ENCODE measurements at places on chromosomes 16 and 17.
A peak's percentile ranks its signal among the peaks of the same experiment; 100 is the strongest.

- DNase-seq, result no peak
Observed at GRCh38 chr17:16474012-16474725, 17.8 kb downstream of the LRRC75A start.

DNA sequence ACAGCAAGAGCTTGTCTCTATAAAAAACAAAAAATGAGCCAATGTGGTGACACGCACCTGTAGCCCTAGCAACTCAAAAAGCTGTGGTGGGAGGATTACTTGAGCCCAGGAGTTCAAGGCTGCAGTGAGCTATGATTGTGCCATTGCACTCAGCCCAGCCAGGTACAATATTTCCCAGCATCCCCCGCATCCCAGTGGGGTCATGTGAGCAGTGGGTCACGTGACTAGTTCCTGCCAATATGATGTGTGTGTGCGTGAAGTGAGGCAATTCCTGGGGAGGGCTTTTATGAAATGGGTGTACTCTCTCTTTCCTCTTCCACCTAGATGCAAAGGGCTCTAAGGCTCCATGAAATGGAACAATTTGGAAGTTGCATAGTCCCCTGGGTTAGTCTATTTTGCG lies 81.3 kb downstream of the GSG1L start:
- DNase-seq, result peak; percentile 20

DNA sequence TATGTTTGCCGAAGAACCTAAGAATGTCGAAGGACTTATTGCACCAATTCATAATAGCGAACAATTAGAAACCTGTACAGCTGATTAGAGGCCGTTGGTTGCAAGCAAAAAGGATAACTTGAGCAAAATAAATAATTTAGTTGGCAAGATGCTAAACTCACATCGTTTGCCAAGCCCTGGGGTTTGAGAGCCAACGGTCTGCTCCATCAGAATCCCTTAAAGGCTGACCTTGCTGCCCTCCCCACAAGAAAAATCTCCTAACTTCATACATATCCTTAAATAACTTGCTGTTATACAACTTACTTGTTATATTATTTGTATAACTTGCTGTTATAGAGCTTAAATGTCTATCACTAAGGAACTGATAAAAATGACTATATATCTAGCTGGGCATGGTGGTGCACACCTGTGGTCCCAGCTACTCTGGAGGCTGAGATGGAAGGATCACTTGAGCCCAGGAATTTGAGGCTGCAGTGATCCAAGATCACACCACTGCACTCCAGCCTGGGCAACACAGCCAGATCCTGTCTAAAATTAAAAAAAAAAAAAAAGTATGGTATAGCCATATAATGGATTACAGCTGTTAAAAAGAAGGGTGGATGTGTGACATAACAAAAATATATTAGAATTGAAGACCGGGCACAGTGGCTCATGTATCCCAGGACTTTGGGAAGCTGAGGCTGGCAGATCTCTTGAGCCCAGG lies 1.9 kb upstream of the TRIM37 start:
- DNase-seq, result no peak

DNA sequence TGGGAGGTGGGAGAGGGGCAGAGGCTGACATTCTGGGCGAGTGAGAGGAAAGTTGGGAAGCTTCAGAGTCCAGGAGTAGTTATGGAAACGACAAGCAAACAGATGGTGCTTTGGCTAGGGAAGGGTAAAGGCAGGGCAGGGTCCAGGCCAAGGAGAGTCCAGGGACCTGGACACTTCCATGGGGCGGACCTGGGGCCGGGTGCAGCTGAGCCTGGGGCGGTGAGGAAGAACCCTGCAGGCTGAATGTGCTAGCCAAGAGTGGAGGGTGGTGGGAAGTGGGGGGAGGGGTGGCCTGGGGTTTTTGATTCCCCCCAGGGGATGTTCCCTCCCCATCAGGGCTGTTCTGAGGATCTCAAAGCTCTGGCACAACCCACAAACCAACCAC lies 2.6 kb downstream of the PPP1R9B start:
- no peak for DNase-seq

GRCh38 chr16:31351942-31352325 lies 3.0 kb upstream of the ITGAX start:
- no peak for DNase-seq

GRCh38 chr16:71626018-71626857 lies at the start of gene MARVELD3:
Gene MARVELD3 (plus strand): TSS chr16:71626184. CDS start chr16:71626230, 46 bp downstream.
- DNase-seq, result no peak

DNA sequence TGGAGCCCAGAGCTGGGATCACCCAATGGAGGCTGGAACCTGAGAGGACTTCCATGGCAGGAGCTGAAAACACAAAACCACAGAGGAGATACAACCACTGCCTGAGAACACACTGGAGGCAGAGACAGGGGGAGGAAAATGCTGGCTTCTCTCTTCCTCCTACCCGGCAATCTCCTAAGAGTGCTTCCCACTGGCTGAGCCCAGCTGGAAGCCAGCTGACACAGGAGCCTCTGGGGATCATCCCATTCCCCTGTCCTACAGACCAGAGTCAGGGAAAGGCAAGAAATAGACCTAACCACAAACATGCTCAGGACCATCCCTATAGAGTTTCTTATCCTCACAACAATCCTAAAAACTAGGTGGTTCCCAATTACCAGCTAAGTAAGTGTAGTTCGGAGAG lies 112.4 kb upstream of the CDH5 start:
- DNase-seq, result no peak

- DNase-seq, result no peak
Observed at GRCh38 chr17:17525311-17525710, 29.1 kb upstream of the RASD1 start.

GRCh38 chr16:87789437-87790291 lies 23.9 kb upstream of the KLHDC4 start:
- DNase-seq, result no peak

- DNase-seq, result no peak
Observed at GRCh38 chr17:63430223-63430622, 15.9 kb downstream of the CYB561 start.

DNA sequence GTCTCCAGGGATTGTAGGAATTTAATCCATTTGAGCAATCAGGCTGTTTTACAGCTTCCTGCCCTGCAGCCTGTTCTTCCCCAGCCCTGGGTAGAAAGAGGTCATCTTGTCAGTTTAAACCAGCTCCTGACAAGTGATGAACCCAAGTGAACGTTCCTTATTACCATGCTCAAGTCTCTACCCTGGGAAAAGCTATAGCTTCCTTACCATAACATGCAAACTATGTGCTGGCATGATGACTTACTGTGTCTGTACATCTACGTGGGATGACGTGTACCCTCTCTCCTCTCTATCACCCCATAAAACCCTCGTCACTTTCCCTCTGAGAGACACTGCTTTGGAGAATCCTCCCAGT lies 452.2 kb downstream of the XYLT1 start:
- no peak for DNase-seq

GRCh38 chr17:40017422-40018080 lies 2.3 kb downstream of the CSF3 start:
- DNase-seq, result no peak

GRCh38 chr16:2236337-2237101 lies at the start of gene DNASE1L2:
Gene DNASE1L2 (plus strand): TSS chr16:2236444. CDS start chr16:2236817, 373 bp downstream.
- DNase-seq, result no peak

DNA sequence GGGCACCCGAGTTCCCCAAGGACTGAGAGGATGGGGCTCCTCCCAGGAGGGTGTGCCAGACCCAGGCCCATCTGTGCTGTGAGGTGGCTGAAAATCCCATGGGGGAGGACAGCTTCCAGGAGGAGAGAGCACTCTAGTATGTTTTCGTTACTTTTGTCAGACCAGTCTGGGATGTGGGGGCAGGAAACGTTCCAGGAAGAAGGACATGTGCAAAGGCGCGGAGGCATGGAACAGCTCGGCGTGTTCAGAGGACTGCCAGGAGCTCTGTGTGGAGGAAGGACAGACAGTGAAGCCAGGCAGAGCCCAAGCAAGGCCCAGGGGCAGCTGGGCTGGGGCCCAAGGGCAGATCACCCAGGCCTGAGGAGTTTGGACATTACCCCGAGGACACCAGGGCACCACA lies 7.0 kb downstream of the CA4 start:
- DNase-seq, result no peak

DNA sequence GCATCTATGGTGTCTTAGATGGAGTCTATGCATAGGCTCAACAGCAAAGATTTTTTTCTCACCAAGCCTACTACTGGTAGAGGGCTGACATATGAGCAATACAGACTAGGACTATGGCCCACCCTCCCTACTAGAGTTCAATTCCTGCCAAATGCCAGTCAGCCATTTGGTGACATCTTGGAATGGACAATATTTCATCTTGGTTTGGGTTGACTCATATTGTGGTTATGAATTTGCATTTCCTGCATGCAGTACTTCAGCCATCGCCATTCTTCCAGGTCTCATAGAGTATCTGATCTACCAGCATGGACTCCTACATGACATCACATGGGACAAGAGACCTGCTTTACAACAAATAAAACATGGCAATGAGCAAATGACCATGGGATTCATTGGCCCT lies 778.1 kb upstream of the SOX9 start:
- no peak for DNase-seq

GRCh38 chr17:80270836-80271235 lies 10.2 kb downstream of the RNF213 start:
- DNase-seq, result peak; percentile 67

GRCh38 chr16:55271945-55272513 lies 52.0 kb upstream of the IRX6 start:
- no peak for DNase-seq

DNA sequence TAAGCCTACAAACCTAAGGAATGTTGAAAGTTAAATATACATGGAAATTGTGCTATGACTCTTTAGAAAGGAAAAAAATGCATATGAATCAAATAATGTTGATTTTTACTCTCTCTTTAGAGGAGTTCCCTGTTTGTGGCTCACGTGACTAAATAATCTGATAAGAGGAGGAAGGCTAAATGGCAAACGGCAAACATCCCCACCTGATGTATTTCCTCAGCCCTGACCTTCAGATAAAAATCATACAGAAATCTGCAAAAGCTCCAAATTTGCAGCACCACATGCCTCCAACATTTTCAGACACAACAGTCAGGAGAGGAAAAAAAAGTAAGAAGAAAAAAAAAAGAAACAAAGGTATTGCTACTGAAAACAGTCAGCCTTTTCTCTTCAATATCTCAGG lies 423.0 kb upstream of the PSMD7 start:
- DNase-seq, result no peak

- no peak for DNase-seq
Observed at GRCh38 chr16:30381291-30382041, 895 bp downstream of the SEPTIN1 start.

GRCh38 chr17:41308251-41308917 lies 725 bp downstream of the KRTAP16-1 start:
- peak; percentile 31 for DNase-seq

- DNase-seq, result peak; percentile 91
Observed at GRCh38 chr17:76481071-76481655, 13.8 kb downstream of the AANAT start.

DNA sequence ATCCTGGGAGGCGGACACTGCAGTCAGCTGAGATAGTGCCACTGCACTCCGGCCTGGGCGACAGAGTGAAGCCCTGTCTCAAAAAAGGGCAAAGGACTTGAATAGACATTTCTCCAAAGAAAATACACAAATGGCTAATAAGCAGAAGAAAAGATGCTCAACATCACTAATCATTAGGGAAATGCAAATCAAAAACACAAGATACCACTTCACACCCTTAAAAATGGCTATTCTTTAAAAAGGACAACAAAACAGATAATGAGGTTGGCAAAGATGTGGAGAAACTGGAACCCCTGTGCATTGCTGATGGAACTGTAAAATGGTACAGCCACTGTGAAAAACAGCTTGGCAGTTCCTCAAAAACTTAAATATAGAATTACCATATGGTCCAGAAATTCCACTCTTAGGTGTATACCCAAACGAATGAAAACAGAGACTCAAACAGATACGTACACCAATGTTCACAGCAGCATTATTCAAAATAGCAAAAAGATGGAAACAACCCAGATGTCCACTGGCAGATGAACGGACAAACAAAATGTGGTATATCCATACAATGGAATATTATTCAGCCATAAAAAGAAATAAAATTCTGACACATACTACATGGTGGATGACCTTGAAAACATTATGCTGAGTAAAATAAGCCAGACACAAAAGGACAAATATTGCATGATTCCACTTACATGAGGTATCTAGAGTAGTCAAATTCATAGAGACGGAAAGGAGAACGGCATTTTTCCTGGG lies 35.5 kb downstream of the BRIP1 start:
- no peak for DNase-seq

- no peak for DNase-seq
Observed at GRCh38 chr16:2275476-2276367, 7.8 kb upstream of the RNPS1 start.

- no peak for DNase-seq
Observed at GRCh38 chr16:30488764-30489605, 16.4 kb downstream of the ITGAL start.

- DNase-seq, result peak; percentile 73
Observed at GRCh38 chr17:64130559-64131001, 636 bp upstream of the ERN1 start.

GRCh38 chr16:65118871-65119270 lies 3.0 kb downstream of the CDH11 start:
- no peak for DNase-seq

DNA sequence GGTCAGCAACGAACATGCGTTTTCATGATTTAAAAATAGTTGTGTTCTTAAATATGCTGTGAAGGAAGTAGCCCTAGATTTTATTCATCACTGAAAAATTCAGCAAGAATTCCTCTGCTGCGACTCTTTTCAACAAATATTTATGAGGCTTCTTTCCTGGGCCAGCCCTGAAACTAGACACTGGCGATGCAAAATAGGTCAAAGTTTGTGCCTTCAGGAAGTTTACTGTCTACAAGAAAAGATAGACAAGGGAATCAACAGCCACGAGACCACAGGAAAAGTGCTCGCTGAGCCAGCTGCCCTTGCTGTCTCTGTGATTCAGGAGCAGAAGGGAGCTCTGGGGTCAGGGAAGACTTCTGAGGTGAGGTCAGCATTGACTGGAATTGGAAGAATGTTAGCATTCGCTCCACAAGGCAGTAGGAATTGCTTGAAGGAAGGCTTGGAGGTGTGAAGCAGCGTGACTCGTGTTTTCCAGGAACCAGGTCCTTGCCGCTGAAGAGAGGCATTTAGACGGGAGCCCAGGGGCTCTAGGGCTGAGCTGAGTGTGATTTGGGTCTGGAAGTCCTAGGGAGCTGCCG lies 1.9 kb upstream of the RPL26 start:
- DNase-seq, result no peak

- no peak for DNase-seq
Observed at GRCh38 chr17:28142305-28142704, 99.8 kb downstream of the NLK start.

- DNase-seq, result peak; percentile 41
Observed at GRCh38 chr17:56912105-56912999, 1.5 kb downstream of the TRIM25 start.

DNA sequence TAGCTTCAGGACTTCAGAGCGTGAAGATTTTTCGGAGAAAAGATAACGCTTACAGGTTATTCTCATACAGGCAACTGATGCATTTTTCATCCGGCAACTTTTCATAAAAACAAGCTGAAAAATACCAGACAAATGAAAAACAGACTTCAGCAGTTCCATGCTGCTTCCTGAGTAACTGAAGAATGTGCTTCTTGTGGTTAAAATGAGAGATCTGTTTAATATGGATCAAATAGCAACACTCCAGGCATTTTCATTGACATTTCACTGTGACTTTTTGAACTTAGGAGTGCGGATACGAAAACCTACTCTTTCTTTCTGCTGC lies 705 bp upstream of the PITPNC1 start:
- DNase-seq, result peak; percentile 20

- DNase-seq, result no peak
Observed at GRCh38 chr16:14155572-14156190, 84.6 kb downstream of the MRTFB start.
